Stimulated activated CD4-positive, alpha-beta T cell treated with anti-CD3 and anti-CD28 coated beads, TNF-alpha, amount 100 ng/mL, for 4 hours (primary cell): ENCODE measurements at places on chromosomes 3 and 15.

DNA sequence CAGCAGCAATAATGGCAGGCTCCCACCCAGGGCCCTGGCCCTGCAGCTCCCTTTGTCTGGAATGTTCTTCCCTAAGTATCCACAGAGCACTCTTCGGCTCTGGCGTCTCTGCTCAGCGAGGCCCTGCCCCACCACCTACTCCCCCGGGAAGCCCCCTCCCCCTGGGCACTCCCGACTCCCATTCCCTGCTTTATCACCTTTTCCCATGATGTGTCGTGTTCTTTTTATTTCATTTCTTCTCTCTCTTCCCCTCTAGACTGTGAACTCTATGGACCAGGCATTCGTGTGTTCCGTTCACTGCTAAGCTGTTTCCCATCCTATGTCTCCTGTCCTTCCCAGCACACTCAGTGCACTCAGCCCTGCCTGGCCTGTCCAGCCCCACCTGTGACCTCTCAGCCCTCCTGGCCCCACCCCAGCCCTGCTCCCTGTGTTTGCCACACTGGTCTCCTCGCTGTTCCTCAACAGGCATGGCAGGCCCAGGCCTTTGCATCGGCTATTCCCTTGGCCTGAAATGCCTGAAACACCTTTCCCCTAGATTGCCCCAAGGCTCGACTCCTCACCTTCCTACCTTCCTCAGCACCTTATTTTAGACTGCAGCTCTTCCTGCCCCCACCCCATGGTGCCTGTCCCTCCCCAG, 107.4 kb downstream of the TPRA1 start:
- DNase-seq = no peak

DNA sequence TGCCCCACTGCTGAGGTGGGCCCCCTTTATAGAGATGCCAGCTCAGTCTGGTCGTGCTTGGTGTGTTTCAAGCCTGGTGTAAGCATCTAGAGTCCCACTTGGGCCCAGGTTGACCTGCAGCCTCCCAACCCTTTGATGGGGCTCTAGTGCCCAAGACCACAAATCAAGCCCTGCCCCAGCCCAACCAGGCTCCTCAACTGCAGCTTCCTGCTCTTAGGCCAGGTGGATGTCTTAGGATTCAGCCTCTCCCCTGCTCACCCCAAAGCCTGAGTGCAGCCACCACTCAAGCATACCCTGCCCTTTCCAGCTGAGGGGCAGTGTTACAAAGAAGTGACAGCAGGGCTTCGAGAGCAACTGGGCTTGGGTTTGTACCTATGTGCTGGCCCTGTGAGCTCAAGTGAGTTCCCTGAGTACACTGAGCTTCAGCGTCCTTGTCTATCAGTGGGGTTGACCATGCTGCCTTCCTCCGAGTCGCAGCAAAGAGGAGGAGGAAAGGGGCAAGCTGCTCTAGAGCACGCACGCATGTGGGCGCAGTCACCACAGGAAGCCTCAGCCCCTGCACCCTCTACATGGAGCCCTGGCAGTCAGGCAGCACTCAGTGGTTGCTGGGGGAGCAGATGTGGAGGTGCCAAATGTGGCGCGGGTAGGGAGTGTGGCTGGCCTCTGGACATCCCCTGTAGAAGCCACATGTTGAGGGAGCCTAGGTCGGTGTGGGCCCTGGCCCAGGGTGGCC, 120.7 kb downstream of the EEFSEC start:
- no peak for DNase-seq

GRCh38 chr3:32097768-32098167, 8.7 kb upstream of the GPD1L start:
- DNase-seq = no peak

- DNase-seq = no peak
These were observed 76.9 kb downstream of the HES1 start for GRCh38 chr3:194212845-194213331.

DNA sequence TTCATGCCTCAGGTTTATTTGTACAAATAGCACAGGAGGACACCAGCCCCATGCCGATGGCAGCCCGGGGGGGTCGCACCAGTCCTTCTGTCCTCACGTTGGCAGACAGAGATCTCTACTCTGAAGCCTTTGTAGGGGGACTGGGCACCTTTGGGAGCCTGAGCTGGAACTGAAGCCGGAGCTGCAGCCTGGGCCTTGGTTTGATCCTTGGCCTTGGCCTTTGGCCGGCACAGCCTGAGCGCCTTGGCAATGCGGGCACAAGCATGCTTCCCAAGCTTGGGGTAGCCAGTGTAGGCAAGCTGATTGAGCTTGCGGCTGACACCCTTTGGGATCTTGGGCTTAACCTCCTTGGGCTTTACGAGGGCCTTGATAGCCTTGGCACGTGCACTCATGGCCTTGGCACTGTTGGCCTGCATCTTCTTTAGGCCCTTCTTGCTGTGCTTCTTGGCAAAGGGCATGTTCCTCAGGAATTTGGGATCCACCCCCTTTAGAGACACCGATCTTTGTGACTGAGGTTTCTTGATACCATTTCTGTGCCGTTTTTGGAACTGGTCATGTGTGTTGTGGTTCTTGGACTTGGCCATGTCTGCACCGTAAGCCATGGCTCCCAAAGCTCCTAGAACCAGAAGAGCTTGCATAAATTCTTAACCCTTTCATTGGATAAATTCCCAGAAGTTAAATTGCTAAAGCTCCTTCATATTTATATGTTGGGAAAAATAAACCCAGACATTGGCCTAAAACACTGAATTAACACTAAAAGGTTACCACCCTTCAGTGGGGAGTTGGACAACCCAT, 33.4 kb upstream of the UACA start:
- no peak for DNase-seq

- DNase-seq = no peak
These were observed 217.1 kb upstream of the KCNMB2 start for GRCh38 chr3:178318941-178319816.

GRCh38 chr15:48373821-48374451, 42.7 kb downstream of the DUT start:
- no peak for DNase-seq

DNA sequence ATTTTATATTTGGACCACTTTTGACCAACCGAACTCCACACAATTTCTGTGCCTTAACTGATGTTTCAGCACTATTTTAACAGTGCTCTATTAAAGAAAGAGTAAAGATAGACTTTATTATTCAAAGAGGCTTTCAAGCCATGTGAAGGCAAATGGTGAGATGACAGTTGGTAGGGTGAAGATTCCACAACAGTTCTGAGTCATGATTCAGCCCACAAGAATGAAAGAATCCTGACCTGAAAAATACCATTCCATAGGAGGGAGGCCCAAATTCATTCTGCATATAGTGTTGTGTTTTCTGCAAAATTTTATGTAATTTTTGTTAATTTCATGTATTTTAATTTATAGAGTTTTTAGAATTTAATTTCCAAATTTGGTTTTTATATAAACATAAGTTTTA, 135.6 kb upstream of the STAC start:
- no peak for DNase-seq

DNA sequence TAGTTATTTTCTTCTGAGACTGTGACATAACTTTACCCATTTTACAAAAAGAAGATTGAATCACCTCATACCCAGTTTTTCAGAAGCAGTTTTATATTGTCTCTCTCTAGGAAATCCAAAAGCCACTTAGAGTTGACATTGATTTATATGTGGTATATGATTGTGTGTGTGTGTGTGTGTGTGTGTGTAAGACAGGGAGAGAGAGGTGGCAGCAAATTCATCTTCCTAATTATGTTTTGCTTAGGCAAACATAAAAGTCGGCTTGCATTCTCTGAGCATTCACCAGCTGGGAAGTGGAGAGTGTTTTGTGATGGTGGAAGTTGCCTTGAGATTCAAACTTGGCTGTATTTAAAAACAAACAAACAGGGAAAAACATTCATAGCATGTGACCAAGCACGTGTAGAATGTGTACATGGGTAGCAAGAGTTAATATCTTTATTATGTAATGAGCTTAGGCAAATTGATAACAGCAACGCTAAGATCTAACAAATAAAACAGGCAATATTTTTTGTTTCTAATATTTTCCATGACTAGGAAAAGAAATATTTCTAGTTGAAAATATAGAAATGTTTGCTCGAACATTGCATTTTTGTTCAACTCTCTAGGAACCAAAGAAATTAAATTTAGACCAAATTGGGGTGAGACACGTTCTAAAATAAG, 64.4 kb upstream of the IGF1R start:
- no peak for DNase-seq

DNA sequence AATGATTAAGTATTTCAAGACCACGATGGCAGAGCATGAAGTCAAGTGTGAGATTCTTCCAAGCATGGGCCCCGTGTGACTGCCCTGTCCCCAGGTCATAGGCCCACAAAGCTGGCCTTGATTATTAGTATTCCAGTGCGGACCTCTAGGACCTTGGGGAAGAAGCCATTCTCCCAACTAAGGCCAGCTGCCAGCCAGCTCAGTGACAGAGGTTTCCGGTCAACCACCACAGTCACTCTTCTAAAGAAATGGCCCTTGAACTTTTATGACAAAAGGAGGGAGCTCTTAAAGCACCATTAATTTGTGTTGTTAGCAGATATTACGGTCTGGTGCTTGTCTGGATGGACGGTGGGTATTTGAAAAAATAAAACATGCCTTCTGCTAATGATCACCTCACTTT, 28.0 kb downstream of the FAM3D start:
- DNase-seq = no peak

GRCh38 chr3:193574488-193575070, 18.4 kb upstream of the OPA1 start:
- no peak for DNase-seq

DNA sequence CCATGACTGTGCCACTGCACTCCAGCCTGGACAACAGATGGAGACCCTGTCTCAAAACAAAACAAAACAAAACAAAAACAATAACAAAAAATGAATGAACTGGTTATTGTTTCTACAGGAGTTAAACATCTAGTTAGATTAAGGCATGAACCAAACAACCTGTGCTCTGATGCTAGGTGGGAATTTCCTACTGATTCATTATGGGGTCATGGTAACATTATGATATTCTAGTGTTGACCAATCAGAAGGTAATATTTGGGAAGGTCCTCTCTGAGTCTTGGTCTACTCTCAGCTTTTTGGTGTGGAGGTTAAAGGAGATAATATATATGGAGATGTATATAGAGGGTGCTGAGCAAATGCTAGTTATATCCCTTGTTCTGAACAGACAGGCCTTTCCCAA, 37.6 kb downstream of the MCF2L2 start:
- no peak for DNase-seq

DNA sequence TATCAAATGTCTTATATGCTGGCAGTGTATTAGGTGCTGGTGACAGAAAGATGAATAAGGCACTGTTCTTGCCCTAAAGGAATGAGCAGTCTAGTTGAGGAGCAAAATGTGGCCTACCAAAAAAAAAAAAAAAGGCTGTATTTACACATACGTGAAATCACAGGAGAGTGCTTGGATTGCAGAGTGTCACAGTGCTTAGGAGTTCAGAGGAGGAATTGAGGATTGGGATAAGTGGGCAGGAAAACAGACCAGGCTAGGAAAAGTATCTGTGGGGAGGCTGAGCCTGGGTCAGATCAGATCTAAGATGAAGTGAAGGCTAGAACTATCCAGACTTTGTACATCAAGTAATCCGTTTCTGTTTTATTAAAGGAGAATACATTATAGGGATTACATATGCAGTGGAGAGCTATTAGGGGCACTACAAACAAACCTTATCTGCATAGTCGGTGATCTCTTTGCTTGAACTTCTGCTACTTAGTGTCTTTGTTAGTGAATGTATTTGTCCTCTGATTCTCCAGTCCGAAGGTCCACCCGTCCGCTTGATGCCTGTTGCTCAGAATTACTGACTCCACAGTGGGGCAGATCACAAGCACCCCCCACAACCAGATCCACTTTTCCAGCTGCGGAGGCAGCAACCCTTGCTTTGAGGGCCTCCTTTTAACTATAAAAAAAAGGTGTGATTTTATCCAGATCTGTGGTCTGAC, 80.0 kb downstream of the FNDC3B start:
- no peak for DNase-seq

GRCh38 chr15:38259134-38259533, 6.5 kb downstream of the SPRED1 start:
- no peak for DNase-seq

- DNase-seq = no peak
These were observed 687.9 kb downstream of the SQOR start for GRCh38 chr15:46322753-46323152.

DNA sequence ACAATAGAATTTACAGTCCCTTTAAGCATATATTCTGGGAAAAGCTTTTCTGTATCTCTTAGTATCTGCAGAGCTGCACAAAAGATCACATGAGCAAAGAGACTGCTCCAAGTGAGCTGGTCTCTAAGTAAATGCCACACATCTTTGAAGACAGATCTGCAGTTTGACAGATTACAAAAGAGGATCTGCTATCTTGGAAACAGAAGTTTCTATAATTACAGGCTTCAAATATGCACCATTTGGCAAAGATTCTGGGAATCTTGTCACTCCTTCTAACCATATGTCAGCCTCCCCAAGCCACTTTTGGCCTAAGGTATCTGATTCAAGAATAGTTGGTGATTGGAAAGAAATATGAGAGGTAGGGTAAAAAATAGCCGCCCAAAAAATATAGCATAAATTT, 9.6 kb upstream of the CFAP44 start:
- DNase-seq = no peak

DNA sequence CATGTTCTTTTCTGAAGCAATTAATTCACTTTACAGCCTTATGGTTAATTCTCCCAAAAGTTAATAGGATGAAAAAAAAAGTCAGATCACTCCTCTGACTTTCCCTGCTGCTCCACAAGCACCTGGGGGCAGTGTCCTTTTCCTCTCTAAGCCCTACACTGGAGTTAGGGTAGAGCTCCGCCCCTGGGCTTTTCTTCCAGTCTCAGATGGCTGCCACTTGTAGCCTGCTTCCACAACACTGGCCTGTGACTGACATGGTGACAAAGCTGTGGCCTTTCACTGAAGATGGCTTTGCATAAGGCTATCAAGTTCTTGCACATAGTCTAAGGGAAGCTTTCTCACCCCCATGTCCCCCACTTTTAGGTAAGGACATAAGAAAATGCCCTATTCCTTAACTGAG, 1.3 kb upstream of the MON1A start:
- no peak for DNase-seq

DNA sequence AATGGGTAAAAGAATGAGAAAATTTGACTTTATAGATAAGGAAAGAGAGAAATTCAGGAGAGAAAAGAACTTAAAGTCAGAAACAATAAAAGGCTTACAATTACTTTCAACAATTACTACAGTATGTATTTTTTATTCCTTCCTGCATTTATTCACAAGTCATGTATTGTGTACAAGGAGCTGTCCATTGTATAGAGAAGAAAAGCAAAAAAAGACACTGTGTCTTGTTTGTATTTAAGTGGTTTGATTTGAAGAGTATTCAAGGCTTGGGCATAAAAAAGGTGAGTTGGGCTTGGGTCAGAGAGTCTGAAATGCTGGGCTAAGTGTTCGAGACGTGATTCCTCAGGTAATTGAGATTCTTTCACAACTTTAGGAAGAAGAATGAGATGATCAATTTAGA, 394.2 kb upstream of the ROBO2 start:
- no peak for DNase-seq
